ENCODE measurements at places on chromosomes 13 and 19. TPM values are rescaled to one million over a fixed set of nuclear protein-coding genes. Genes with fewer than 3 reads are reported as not detected.

ADPRHL1 gene
- polyA plus RNA-seq = 2.6 TPM

SPTBN4 gene
- 2.0 TPM for polyA plus RNA-seq

FAM124A gene
- 4.5 TPM for polyA plus RNA-seq

PRR19 gene
- 2.1 TPM for polyA plus RNA-seq

ERVK3-1 gene
- 50.0 TPM for polyA plus RNA-seq

KRTDAP gene
- 0.77 TPM for polyA plus RNA-seq

LIM2 gene
- polyA plus RNA-seq = 0.30 TPM

NOTCH3 gene
- polyA plus RNA-seq = 93.1 TPM

Data from right renal pelvis (tissue), 4 donors.